Keratinocyte (primary cell): ENCODE measurements at places on chromosomes 4 and X. TPM values are rescaled to one million over a fixed set of nuclear protein-coding genes. Genes with fewer than 3 reads are reported as not detected.
A peak's percentile ranks its signal among the peaks of the same experiment; 100 is the strongest.

MAP9 gene
- polyA plus RNA-seq: 4.7 to 7.4 TPM (median 5.6 TPM) in 3 replicates

SEC24B gene
- 47.6 to 53.4 TPM (median 50.9 TPM) in 3 replicates for polyA plus RNA-seq

HMX1 gene
- polyA plus RNA-seq: not detected in 3 replicates

USP46 gene
- 13.7 to 20.4 TPM (median 14.4 TPM) in 3 replicates for polyA plus RNA-seq

RAI2 gene
- polyA plus RNA-seq: not detected in 3 replicates

- DNase-seq: no peak
Measured at GRCh38 chr4:134865675-134866074, 664.1 kb upstream of the PABPC4L start.

DNA sequence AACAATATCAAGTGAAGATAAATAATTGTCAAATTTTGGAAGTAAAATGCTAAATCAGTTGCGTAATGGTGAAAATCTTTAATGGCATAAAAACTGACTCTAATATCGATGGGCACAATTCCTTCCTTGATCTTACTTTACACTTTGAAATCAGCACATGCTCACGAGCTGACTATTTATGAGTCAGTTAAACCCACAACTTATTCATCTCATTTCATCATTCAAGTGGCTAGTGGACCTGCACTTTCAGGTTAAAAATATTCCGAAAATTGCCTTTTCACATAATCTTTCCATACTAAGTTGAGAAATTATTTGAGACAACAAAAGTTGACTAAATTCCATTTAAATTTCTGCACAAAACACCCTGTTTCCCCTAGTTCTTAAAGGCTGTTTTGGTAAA is 582.1 kb upstream of the TENM3 start:
- DNase-seq: peak; percentile 42

- no peak for DNase-seq
Measured at GRCh38 chr4:183920512-183920911, 15.4 kb downstream of the STOX2 start.

DNA sequence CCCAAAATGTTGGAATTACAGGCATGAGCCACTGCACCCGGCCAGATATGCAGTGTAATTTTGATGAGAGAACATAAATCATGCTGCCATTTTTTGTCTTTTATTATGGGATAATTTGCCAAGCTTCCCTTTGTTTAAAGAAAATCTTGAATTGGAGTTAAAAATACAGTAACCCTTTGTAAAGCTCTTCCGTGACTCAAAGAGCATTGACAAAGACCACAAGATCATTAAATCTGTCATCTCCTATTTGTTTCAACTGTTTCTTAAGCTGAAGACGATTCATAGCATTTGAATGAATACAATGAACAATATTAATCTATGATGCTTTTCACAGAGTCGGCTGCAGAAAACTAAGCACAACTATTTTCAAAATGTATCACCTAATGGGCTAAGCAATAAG is 132.6 kb downstream of the ANAPC4 start:
- no peak for DNase-seq

- no peak for DNase-seq
Measured at GRCh38 chr4:142169216-142169615, 532.8 kb downstream of the IL15 start.
